ENCODE measurements at places on chromosomes 1 and 21.

- DNase-seq = no peak
These were observed at the start of gene ATP1A4 for GRCh38 chr1:160151303-160151702. Gene ATP1A4 (plus strand): TSS chr1:160151603. CDS start chr1:160152041, 438 bp downstream.

DNA sequence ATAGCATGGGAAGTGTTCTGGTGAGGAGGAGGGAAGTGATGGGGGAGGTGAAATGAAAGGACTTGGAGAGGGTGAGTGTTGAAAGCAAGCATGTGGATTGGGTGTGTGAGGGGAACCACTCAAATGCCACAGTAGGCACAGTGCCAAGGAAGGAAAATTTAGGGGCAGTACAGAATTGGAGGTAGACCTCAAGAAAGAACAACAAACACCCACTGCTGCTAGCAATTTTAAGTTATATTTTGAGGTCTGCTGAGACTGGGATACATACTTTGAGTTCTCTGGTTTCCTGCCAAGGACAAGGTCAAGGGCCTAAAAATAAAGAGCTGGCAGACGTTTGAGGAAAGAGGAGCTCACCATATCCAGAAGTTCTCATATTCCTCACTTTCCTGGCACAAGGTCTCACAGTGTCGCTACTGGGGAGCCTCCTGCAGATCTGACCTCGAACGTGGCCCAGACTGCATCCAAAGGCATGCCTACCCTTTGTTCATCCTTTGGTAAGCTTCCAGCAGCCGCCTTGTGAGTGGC lies 104.0 kb downstream of the BRINP2 start:
- no peak for DNase-seq

GRCh38 chr1:150477733-150478132 lies 9.5 kb upstream of the TARS2 start:
- no peak for DNase-seq

DNA sequence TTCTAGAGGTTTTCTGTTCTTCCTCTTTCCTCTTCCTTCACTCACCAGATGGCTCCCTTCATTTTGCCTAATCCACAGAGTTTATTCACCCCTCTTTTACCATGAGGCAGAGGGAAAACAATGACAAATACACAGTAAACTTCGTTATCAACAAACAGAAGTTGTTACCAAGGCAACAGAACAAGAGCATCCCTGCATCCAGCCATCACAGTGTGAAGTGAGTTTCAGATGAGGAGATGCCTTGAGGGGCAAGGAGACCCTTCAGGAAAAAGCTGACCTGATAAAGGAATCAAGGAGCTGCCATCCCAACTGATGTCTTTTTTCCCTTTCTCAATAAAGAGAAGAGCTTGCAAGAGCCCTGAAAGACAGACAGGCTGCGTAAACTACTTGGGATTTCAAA lies 195.3 kb downstream of the BRINP2 start:
- DNase-seq = no peak

DNA sequence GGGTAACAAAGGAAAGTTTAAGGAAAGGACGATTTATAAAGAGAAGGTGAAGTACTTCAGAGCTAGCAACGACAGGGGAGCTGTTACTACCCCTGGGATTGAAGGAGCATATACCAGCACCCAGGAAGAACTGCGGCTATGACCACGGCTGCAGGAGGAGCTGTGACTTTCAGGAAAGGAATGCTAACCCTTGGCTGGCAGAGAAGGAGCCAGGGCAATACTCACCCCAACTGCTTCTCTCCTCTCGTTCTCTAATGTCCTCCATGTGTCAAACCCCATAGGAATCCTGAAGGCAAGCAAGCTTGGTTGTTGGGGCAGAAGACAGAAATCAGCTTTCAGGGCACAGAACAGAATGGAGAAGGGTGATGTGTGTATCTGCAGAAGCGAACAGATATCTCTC lies 120.5 kb downstream of the TMEM53 start:
- no peak for DNase-seq

DNA sequence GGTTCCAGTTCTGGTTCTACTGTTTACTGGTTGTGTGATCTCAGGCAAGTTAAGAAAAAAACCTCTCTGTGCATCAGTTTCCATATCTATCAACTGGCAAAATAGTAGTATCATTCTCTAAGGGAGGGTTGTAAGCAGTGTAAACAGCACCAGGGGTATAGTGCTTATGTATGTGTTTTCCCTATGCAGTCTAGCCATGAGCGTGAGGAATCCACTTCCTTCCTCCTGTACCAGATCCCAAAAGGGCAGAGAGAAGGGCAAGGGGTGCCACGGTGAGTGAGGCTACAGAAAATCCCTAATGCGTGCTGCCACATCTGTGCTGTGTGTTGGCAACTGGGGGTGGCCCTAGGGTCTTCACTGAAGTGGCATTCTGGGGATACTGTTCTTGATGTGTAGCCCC lies 18.4 kb upstream of the RNF19B start:
- no peak for DNase-seq

DNA sequence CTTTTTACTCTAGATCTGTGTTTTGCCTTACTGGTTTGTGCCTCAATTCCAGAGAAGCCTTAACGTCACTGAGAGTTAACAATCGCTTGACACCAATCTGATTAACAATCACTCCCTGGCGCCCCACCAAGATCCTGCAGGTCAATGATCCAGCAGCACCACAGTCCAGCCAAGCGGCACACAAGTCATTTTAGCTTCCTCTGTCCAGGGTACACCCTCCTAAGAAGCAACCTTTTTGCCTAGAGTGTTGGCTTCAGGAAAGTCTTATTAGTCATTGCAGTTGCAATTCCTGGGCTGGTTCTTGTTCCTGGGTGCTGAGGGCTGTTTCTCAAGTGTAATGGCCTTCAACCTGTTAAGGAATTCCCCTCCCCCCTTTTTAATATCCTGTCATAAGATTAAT lies 323.0 kb upstream of the USP25 start:
- no peak for DNase-seq

GRCh38 chr1:185215911-185216310 lies 58.9 kb downstream of the SWT1 start:
- DNase-seq = no peak

- no peak for DNase-seq
These were observed 5.6 kb downstream of the COL8A2 start for GRCh38 chr1:36119456-36119855.

- peak; percentile 44 for DNase-seq
These were observed 54.6 kb upstream of the ECE1 start for GRCh38 chr1:21344750-21345443.

- no peak for DNase-seq
These were observed 2.5 kb downstream of the SLC1A7 start for GRCh38 chr1:53139951-53140361.

GRCh38 chr1:41806472-41807155 lies 112.1 kb downstream of the HIVEP3 start:
- no peak for DNase-seq

DNA sequence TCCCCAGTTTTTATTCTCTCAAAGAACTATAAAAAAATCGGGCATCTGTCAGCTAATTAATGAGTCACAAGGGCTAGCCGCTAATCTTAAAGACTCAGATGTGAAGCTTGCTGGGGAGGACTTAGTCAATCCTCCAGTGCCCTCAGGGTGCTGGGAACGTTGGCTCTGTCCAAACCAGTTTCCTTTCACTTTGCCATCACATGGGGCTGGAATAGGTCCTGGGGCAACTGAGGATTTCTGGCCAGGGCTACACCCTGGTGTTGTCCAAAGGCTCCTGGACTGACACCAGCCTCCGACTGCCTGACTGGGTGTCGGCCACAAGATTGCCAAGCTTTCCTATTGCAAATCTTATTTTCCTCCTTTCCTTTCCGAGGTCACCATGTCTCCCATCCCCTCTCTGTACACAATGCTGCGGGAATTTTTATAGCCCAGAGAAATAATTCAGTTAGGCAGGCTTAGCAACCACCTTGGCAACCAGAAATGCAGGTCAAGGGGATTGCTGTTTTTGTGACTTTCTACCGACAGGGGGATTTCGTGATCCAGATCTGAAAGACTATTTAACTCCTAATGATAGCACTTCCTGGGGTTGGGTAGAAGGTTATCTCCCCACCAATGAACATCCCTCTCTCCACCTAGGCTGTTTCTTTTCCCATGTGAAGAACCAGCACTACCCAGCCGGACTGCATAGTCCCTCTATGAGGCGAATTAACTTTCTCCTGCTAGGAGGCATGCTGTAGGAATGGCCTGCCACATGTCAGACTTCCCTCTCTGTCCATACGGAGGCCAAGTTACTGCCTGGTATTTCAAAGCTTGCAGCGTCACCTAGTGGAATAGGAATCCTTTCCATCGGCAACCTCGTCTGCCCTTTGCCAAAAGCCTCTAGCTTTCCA lies 29.9 kb upstream of the CTBS start:
- DNase-seq = no peak

DNA sequence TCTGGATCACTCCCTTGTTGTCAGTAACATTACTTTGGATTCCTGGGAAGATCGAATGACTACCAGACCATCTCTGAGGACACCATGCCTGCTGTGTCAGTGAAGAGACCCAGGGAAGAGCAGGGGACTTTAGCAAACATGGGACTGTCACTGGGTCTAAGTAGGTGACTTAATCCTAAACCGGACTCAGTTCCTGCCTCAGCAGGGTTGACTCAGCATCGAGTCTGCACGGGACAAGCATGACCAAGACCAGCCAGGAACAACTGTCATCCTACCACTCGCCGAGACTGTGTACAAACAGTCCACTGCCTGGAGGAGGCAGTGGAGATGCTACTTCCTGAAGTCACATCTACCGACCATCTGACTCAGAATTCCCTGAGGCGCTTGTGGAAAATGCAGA lies 53.2 kb upstream of the RAB4A start:
- peak; percentile 32 for DNase-seq
